Kasumi-1 (cell line): ENCODE measurements at places on chromosomes 3 and 15.

DNA sequence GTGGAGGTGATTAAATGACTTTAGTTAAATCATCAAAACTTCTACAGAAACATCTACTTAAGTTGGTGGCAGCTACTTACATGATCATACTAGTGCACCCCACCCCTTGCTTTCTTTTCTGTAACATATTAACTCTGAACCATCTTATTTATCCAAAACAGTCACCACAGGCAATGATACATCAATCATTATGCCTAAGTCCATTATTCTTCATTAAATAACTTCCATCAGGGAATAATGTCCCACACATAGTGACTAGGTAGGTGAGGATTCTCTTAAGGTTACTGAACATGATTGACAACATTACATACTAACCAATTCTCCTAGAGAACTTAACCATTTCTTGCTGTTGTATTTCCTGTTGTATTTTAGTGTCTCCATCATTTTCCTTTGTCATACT is 210.2 kb downstream of the NR1D2 start:
- DNase-seq = no peak

- no peak for DNase-seq
These were observed 31.1 kb upstream of the ANXA2 start for GRCh38 chr15:60428935-60429334.

GRCh38 chr3:129358177-129358771 is 70.2 kb downstream of the EFCAB12 start:
- DNase-seq = no peak

- no peak for DNase-seq
These were observed 55.1 kb downstream of the MBNL1 start for GRCh38 chr3:152323834-152324233.

DNA sequence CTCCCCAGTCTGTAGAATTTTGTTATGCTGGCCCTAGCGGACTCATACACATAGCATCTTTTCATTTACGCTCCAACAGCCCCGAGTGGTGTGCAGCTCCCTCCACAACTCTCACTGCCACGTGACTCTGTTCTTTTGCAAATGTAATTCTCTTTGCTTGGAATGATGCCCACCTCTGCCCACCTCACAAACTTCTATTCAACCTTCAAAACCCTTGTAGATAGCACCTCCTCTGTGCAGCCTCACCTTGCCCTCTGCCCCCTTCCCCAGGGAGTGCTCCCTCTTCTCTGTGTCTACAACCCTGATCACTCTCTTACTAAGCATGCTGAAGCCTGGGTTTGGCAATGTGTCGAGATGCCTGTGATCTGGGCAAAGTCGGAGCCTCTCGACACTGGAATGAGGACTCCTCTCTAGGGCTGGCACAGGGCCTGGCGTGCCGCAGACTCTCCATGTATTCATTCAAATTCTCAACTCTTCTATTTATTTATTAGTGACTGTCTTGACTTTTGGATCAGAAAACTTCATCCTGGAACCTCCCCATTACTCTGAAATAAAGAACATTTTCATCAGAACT is 73.5 kb downstream of the MGLL start:
- no peak for DNase-seq

DNA sequence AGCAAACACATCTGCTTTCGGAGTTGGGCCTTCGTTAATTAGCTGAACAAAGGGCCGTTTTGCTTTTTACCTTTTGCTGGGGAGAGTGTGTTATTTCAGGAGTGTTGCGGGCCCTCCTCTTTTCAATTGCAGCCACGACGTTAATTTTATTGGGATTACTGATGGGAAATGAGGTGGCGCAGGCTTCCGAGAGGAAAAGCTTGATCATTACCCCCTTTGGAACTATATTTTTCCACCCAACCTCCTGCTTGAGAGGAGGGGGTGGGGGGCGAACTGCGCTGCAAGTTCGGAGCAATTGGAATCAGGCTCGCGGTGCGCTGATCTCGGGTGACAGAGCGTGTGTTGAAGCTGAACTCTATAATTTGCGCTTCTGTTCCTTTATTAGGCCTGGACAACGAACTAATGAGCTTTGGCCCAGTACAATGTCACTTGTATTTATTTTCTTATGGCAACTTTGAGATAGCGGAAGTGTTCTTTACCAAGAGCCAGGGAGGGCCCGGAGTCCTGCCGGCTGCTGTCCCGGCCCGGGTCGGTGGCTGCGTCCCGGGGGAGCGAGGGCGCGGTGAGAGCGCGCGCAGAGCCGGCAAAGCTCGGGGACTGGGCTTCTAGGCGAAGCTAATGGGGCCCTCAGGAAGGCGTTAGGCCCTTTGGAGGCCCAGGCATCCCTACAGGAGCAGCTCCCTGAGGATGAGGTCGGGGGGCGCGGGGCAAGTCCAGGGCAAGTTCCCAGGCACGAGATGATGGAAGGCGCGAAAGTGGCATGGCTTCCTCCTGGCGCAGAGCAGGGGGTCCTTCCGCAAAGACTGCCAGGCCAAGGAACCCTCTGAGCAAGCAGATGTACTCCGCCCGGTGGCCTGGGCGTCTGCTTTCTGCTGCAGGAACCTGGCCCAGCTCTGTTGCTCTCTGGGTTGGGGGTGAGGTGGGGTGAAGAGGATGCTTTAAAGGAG is 12.9 kb downstream of the NR2F2 start:
- no peak for DNase-seq

- DNase-seq = no peak
These were observed 3.3 kb downstream of the SHISA5 start for GRCh38 chr3:48500656-48501055.

- DNase-seq = no peak
These were observed 135.8 kb downstream of the NEK11 start for GRCh38 chr3:131162516-131162915.
